ENCODE measurements at places on chromosomes 3 and 15. TPM values are rescaled to one million over a fixed set of nuclear protein-coding genes. Genes with fewer than 3 reads are reported as not detected.

GRCh38 chr15:100093211-100094126 lies 248.3 kb downstream of the ADAMTS17 start:
- DNase-seq, result no peak

- no peak for DNase-seq
These were observed 21.8 kb upstream of the ATP13A5 start for GRCh38 chr3:193400304-193400703.

The SERPINI2 gene
- total RNA-seq, result not detected

DNA sequence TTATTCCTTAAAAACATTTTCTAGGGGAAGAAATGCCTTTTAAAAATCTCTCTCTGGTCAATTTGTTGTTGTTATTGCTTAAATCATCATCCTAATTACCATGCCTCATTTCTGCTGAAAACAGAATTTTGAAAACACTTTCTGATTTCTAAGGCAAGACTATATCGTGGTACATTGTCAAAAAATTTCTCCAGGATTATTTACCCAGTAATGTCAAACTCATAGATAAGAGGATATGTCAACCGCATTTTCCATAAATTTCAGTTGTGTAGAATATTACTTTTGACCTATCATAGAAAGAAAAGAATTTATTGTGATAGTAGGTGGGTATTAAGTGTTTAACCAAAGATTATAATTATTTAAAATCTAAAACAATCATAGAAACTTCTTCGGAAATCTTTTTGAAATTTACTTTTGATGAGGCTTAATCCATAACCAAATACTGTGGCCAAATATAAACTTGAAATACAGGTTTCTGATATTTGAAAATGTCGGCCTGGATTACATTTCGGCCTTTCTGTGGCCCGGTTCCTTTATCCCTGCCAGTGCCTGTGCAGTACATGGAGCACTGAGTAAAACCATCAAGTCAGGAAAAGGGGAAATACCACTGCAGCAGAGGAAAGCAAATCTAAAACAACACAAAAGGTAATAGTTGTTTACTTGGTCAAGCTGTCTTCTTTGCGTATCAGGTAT lies 173.4 kb downstream of the MYRIP start:
- DNase-seq, result no peak

The TAGLN3 gene
- not detected for total RNA-seq

The GOLGA6A gene
- 0.05 TPM for total RNA-seq

The TPRG1 gene
- total RNA-seq, result not detected

The RCCD1 gene
- total RNA-seq, result 23.6 TPM

DNA sequence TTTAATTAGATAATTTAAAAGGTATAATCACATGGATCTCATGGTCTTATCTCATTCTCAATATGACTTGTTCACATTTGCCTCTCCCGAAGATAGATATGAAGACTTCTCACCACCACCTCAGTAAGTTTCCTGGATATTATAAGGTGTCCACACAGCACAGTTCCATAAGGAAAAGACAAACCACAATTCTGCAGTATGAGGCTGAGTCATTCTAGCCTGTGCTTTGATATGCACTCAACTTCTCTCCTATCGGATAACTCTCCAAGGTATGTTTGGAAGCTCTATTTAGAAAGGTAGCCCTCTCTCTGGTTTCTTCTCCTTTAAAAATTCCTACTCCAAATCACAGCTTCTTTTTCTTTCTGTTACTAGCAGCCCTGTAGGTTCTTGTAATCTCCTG lies 612.8 kb downstream of the ZPLD1 start:
- no peak for DNase-seq

- DNase-seq, result no peak
These were observed 7.3 kb downstream of the ST3GAL6 start for GRCh38 chr3:98770261-98771039.

DNA sequence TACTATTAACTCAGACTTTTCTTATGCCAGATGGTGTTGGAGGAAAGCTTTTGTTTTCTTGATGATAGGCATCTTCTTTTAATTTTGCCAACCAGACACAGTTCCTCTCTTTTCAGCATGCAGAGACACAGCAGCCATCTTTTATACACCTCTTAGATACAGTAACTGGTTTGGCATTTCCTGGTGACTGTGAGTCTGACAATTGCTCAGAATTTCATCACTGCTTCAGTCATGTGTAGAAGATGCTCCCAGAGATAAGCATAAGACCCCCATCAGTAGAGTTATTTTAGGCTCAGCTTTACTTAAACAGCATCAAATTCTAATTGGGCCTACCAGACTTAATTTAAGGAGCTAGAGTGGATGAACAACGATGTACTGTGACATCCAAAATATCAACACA lies 779.0 kb downstream of the SQOR start:
- DNase-seq, result no peak

DNA sequence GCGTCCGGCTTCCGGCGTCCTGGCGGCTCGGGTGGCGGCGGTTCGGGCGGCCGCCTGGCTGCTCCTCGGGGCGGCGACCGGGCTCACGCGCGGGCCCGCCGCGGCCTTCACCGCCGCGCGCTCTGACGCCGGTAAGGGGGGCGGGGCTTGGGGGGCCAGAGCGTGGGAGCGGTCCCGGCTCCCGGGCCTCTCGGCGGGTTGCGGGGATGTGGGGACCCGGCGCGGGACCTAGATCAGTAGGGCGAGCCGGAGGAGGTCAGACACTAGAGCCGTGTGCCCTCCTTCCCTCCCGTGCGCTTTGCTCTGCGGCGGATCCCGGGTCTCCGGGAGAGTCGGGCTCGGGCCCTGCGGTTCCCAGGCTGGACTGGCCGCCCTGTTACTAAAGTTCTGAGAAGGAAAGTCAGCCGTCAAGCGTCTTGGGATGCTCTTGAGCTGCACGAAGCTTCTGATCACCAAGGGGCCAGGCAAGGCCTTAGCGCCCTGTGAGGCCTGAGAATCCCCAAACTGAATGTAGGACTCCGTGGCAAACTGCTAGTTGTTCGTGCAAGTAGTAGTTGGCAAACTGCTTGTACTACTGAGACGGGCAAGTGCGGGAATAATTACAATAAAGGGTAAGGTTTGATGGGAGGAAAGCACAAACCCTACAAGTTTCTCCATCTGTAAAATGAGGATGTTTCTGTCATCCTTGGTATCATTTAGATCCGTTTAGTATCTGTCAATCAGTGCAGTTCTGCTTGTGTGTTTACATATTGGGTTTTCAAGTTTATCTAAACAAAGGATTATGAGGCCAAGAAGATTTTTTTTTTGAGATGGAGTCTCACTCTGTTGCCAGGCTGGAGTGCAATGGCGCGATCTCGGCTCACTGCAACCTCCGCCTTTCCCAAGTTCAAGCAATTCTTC lies 587 bp downstream of the PIGX start:
- DNase-seq, result no peak

- DNase-seq, result no peak
These were observed 141.8 kb upstream of the ICE2 start for GRCh38 chr15:60620708-60621107.

DNA sequence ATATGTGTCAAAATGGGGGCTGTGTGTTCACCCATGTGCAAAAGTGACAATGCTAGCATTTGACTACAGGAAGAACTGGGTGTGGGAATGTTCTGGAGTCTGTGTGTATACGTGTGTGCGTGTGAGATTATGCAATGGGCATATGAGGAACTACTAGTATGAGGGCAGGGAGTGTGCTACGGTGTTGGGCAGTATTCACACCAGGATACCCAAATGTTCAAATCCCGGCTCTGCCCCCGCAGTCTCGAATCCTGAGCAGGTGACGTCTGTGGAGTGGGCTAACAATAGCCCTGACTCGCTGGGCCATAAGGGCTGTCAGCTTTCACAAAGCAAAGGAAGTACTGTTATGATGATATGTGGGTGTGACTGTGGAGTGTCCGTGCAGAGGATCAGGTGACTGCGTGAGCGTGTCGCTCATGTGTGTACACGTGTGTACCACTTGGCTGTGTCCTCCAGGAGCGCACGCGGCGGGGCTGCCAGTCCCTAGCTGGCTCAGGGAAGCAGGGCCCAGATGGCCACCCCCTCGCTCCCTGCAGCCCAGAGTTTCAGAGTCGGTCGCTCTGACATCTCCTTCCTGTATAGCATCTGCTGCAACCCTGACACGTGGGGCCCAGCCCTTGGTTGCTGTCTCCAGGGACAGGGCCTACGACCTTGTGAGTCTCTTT lies 27.2 kb downstream of the IQSEC1 start:
- DNase-seq, result no peak

GRCh38 chr3:65019443-65020055 lies 331.7 kb upstream of the ADAMTS9 start:
- DNase-seq, result no peak

DNA sequence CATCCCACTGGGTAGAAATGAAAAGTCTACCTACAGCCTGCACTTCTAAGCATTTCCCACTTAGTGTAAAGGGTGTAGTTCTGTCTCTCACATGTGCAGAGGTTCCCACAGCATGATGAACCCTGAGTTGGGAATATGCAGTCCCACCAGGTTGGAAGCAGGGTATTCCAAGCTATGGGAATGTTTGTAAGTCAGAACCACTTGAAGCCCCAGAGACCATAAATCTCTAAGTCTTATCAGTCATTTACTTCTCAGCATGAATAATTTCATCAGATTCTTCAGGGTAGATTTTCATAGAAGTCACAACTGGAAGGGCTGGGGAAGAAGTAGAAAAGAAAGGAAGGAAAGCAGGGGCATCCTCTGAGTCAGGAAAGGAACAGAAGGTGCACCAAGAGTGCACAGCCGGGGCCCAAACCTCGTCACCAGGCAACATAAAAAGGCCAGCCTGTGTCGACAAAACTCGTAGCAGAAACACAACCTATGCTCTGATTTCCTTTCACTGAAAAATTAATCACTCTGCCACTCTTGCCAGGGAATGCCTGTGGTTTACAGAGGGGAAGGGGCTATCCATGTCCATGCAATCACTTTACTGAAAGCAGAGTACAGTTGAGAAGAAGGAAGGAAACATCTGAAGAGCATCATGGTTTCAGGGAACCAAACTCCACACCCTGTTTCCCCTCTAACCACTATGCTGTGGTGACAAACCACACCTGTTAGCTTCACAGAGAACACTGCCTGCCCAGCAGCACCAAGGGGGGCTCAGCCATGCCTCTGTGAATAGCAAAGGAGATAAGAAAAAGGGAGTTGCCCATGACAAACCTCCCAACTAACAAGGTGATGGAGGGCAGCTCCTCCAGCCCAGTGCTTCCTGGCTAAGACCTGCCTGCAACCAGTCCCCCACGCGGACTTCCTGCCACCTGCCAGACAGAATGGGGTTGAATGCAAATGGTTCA lies 40.5 kb downstream of the SH3BP5 start:
- DNase-seq, result no peak

The OXTR gene
- total RNA-seq, result 2.7 TPM

DNA sequence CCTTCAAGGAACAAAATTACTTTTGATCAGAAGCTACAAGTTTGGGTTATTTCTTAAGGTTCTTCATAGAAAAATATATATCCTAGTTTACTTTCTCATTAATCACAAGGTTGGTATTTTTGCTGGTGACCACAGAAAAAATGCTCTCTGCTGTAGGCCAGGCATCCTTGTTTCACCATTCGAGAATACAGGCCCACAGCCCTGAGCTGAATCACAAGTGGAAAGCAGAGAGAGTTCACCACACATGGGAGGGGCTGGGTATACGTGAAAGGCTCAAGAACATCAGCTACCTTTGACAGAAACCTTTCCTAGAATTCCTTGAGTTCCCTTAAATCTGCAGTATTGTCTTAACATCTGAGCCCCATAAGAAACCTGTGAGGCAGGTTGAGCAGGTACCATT lies 23.2 kb downstream of the CPEB1 start:
- DNase-seq, result no peak

DNA sequence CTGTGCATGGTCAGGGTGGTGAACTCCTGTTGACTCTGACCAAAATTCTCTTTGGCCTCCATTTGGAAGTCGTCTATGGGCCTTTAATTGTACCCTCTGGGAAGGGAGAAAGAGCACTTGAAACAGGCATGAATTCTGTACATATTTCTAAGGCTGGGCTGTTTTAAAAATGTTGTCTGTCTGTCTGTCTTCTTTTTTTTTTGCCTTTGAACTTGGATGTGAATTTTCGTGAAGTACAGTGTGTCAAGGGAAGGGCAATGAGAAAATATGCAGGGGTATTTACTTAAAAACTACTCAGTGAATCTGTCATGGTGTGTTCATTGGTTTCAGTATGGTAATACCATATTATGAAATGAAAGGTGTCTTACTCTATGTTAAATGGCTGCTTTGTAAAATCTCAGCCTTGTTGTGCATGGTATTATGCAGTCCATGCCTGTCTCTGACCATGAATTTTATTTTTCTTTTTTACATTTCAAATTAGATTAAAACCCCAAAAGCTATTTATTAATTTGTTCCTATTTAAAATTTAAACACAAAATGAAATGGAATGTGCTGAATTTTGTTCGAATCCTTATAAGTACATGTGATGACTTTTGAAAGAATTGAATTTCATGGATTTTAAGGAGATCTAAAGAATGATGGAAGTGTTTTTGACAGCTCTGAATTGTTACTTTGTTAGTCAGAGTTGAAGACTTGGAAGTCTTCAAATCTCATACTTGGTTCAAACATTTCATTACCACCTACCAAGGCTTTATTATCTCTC lies 51.1 kb downstream of the RARB start:
- no peak for DNase-seq

The ZNF385D gene
- total RNA-seq, result 13.0 TPM

DNA sequence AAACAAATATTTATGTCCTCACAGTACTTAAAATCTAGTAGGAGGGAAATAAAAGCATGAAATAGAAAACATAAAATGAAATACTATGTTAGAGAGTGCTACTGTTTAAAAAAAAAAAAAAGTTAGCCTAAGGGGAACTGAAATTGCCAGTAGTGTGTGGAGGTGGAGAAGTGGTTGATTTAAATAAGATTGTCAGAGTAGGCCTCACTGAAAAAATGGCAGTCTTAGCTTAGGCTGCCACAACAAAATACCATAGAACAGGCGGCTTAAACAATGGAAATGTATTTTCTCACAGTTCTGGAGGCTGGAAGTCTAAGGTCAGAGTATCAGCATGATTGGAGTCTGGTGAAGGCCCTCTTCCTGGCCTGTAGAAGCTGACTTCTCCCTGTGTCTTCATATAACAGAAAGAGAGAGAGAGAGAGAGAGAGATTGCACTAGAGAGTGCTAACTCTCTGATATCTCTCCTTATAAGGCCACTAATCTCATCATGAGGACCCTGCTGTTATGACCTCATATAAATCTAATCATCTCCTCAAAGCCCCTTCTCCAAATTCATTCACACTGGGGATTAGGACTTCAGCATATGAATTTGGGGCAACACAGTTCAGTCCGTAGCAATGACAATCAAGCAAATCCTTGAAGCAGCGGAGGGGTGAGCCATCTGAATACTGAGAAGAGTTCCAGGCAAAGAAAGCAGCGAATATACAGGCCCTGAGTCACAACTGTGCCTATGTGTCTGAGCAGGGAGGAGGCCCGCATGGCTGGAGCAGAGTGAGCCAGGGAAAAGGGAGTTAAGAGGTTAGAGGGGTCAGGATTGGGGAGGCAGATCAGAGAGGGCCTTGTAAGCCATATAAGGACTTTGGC lies 23.6 kb upstream of the LRRC34 start:
- no peak for DNase-seq

Measured in Panc1 (cell line).